ENCODE measurements at places on chromosomes 5 and 9. TPM values are rescaled to one million over a fixed set of nuclear protein-coding genes. Genes with fewer than 3 reads are reported as not detected.

ANKRD34B gene
- not detected for total RNA-seq

SLC25A46 gene
- total RNA-seq: 40.6 TPM

IRX2 gene
- total RNA-seq: 32.3 TPM

TMEM174 gene
- not detected for total RNA-seq

TOR1A gene
- 45.7 TPM for total RNA-seq

PAX5 gene
- 0.11 TPM for total RNA-seq
